Activated T-cell treated with anti-CD3 and anti-CD28 coated beads, Interleukin-2, amount 50 U/mL, for 72 hours (primary cell): ENCODE measurements at places on chromosomes 6 and 20. TPM values are rescaled to one million over a fixed set of nuclear protein-coding genes. Genes with fewer than 3 reads are reported as not detected.

GRCh38 chr20:50317609-50318008 lies 127.0 kb downstream of the CEBPB start:
- H3K27me3 ChIP-seq, result peaks cover 51% of the 10 kb centered on the region
- DNase-seq, result no peak
- no peaks in the 10 kb centered on the region for H3K36me3 ChIP-seq

DNA sequence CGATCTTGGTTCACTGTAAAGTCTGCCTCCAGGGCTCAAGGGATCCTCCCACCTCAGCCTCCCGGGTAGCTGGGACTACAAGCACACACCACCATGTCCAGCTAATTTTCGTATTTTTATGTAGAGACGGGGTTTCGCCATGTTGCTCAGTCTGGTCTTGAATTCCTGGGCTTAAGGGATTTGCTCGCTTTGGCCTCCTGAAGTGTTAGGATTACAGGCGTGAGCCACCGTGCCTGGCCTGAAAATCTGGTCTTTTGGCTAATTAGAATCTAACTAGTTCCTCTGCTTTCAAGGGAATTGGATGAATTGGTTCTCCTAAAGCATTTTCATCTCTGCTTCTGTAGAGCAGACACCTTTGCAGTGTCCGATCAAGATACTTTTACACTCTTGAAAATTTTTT lies 51.3 kb downstream of the NCOA3 start:
- no peak overlapping the region for H3K4me3 ChIP-seq
- H3K36me3 ChIP-seq, result peaks cover 15% of the 10 kb centered on the region
- DNase-seq, result no peak
- no peaks in the 10 kb centered on the region for H3K27me3 ChIP-seq
- no peak overlapping the region for H3K27ac ChIP-seq

DNA sequence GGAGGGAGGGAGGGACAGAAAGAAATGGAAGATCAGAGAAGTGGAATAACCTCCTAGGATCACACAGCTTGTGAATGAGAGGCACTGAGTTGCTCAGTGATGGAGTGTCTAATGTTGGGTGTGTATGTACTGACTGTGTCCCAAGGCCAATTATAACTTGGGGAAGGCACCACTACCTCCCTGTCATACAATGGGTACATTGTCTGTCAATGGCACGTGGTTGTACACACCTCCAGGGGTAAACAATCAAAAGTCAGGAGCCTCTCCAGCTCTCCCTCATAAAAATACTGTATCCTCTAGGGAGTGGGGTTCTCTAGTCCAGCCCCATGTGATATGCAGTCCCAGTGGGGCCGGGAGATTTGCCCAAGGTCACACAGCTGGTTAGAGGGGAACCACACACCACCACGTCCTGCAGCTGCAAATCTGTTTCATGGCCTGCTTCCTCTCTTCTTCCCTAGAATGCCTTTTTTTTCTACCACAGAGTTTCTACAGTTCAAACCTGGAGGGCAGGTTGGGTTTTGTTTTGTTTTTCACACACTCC lies 112.5 kb downstream of the SNX5 start:
- H3K4me1 ChIP-seq, result peaks cover 16% of the 10 kb centered on the region
- H3K36me3 ChIP-seq, result no peaks in the 10 kb centered on the region
- no peak for DNase-seq
- no peak overlapping the region for H3K4me3 ChIP-seq
- H3K27me3 ChIP-seq, result peaks cover 10% of the 10 kb centered on the region

DNA sequence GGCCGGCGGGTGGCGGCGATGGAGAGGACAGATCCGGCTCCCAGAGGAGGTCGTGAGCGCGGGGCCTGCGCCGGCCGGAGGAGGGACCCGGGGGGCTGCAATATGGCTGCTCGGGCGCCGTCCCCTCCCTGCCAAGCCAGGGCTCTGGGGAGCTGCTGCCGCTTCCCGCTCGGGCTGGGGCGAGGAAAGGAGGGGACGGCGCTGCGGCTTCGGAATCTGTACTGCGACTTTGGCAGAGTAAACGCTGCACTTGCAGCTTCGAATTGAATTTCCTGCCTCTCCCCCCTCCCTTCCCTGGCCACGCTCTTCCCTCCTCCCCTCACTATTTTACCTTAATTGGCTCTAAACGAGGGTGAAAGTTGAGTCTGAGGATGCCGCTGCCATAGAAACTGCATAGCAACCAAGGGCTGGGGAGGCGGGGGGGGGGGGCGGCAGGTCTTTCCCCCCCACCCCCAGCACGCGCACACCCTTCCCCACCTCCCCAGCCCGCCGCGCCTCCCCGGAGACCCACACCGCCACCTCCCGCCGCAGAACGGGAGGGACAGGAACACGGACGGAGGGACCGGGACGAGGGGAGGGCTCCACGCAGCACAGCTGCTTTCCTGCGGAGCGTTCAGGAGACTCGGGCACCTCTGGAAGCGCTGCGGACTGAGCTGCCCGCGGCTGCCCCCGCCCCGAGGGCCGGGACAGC lies 93.9 kb downstream of the RNASET2 start:
- DNase-seq, result peak; percentile 19
- H3K27ac ChIP-seq, result no peak overlapping the region
- peaks cover 24% of the 10 kb centered on the region for H3K27me3 ChIP-seq
- H3K36me3 ChIP-seq, result no peaks in the 10 kb centered on the region

DNA sequence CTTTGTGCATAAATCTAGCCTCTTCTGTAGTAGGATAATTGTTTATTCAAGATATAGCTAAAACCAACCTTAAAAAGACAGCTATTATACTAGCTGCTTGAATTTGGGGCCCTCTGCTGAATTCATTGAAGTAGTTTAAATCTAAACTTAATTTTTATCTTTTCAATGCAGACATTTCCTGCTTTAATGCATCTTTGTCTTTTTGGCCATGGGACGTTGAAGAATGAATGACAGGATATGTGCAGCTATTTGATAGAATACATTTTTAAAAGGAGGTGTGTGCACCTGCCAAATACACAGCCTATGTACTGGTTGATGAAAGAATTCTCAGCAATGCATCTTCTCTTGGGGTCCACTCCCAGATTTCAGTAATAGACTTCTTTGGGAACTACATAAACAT lies 524.9 kb downstream of the PHF3 start:
- H3K27ac ChIP-seq, result no peak overlapping the region
- H3K4me1 ChIP-seq, result no peaks in the 10 kb centered on the region
- H3K27me3 ChIP-seq, result no peaks in the 10 kb centered on the region

DNA sequence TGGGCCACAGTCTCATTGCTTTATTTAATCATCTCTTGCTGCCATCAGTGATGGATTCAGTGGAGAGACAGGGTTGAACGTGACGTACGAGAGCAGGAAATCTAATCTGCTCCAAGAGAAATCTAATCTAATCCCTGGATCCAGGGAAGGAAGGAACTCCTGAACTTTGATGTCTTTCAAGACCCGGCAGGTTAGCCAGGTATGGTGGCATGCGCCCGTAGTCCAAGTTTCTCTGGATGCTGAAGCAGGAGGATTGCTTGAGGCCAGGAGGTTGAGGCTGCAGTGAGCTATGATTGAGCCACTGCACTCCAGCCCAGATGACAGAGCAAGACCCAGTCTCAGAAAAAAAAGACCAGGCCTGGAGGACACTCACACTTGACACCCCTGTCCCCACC lies 11.4 kb upstream of the PGC start:
- DNase-seq, result no peak
- peaks cover 7% of the 10 kb centered on the region for H3K27me3 ChIP-seq
- no peaks in the 10 kb centered on the region for H3K4me1 ChIP-seq
- no peaks in the 10 kb centered on the region for H3K36me3 ChIP-seq
- H3K27ac ChIP-seq, result no peak overlapping the region

DNA sequence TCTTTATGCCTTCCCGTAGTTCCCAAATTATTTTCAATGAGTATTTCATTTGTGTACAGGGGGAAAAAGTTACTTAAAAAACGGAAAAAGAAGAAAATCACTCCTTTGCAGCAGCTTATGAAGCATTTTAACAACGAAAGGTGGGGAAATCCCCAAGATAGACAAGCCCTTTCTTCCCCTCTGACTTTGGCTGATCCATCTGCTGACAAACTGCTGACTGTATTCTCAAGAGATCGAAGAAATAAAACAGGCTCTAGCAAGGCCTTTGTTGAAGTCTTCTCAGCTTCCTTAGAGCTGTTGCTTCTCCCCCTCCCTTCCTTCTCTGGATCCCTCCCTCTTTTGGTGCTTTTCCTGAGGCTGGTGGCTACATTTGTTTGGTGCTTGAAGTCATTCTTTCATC lies 325.2 kb downstream of the NRN1 start:
- no peak for DNase-seq
- peaks cover 25% of the 10 kb centered on the region for H3K4me1 ChIP-seq
- peaks cover 3% of the 10 kb centered on the region for H3K36me3 ChIP-seq
- H3K27ac ChIP-seq, result no peak overlapping the region
- H3K27me3 ChIP-seq, result no peaks in the 10 kb centered on the region
- H3K4me3 ChIP-seq, result no peak overlapping the region

DNA sequence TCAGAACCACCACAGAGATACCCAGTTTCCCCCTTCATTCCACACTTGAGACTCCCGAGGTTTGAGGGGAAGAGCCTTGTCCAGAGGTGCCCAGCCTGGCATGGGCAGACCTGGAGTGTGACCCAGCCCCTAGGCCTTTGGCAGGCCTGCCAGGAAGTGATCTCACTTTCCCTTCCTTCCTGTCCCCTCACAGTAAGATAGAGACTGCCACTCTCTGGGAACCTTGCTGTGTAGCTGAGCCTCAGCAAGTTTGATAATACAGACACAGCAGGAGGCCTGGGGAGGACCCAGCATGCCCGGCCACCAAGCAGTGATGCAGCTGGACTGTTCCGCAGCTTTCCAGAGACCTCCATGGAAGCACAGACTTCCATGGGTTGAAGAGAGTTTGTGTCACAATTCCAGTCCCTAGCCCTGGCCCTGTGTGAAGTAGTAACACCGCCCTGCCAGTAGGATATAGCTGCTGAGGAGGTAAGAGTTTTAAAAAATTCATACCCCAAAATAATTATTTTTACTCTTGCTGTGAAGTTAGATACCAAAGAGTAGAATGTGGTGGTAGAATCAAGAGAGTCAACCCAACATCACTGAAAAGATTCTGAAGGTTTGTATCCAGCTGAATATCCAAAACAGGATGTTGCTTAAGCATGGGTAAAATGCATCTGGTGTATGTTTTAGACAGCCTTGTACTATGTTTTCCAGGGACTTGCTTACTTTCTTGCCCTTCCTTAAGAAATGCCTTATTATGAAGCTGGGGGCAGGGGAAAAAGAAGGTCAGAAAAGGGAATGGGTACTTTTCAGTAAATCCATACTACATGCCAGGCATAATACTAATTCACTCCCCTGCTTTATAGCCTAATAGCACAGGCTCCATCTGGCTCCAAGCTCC lies 16.3 kb downstream of the PKIG start:
- no peaks in the 10 kb centered on the region for H3K27me3 ChIP-seq
- H3K36me3 ChIP-seq, result no peaks in the 10 kb centered on the region
- DNase-seq, result no peak
- peak overlapping the region; percentile 73 for H3K4me3 ChIP-seq

- DNase-seq, result no peak
- H3K4me3 ChIP-seq, result no peak overlapping the region
- no peak overlapping the region for H3K27ac ChIP-seq
- H3K4me1 ChIP-seq, result no peaks in the 10 kb centered on the region
- peaks cover 13% of the 10 kb centered on the region for H3K27me3 ChIP-seq
- no peaks in the 10 kb centered on the region for H3K36me3 ChIP-seq
Observed at GRCh38 chr20:8095648-8096572, 36.2 kb upstream of the PLCB1 start.

DNA sequence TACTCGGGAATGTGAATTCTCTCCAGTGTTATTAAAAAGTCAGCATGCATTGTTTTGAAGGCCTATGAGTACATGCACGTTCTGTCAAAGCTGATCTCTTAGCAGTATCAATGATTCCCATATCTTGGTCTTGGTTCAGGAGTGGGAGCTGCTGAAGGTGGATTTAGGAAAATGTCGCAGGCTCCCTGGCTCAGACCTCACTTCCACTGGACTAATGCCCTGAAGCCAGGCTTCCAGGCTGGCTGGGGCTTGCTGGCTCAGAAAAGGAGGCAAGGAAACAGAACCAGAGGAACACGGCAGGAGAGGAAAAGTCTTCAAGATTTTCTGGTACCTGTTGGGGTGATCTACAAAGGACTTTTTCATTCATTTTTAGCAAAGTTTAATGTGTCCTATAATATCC lies 81.6 kb downstream of the OLIG3 start:
- H3K27me3 ChIP-seq, result peaks cover 9% of the 10 kb centered on the region
- peaks cover 20% of the 10 kb centered on the region for H3K4me1 ChIP-seq
- no peak overlapping the region for H3K27ac ChIP-seq
- no peak for DNase-seq
- peaks cover 5% of the 10 kb centered on the region for H3K36me3 ChIP-seq

- H3K27ac ChIP-seq, result no peak overlapping the region
- peaks cover 14% of the 10 kb centered on the region for H3K27me3 ChIP-seq
- no peak for DNase-seq
- H3K4me3 ChIP-seq, result no peak overlapping the region
- H3K4me1 ChIP-seq, result peaks cover 61% of the 10 kb centered on the region
Observed at GRCh38 chr6:14621518-14621917, 503.9 kb downstream of the CD83 start.

- H3K4me3 ChIP-seq, result no peak overlapping the region
- H3K27me3 ChIP-seq, result no peaks in the 10 kb centered on the region
- DNase-seq, result no peak
- no peaks in the 10 kb centered on the region for H3K4me1 ChIP-seq
- no peaks in the 10 kb centered on the region for H3K36me3 ChIP-seq
Observed at GRCh38 chr20:10774357-10774943, 100.7 kb upstream of the JAG1 start.

GRCh38 chr6:42403831-42404230 lies 47.9 kb downstream of the TRERF1 start:
- peak overlapping the region; percentile 81 for H3K4me3 ChIP-seq
- peaks cover 76% of the 10 kb centered on the region for H3K4me1 ChIP-seq
- no peak for DNase-seq
- no peaks in the 10 kb centered on the region for H3K36me3 ChIP-seq

- no peak overlapping the region for H3K27ac ChIP-seq
- no peaks in the 10 kb centered on the region for H3K27me3 ChIP-seq
- no peaks in the 10 kb centered on the region for H3K36me3 ChIP-seq
Observed at GRCh38 chr6:69086689-69087088, 451.6 kb downstream of the ADGRB3 start.

ETV7 gene
- 7.4 TPM for total RNA-seq

CFB gene
- total RNA-seq, result 3.5 TPM

HLA-DQB1 gene
- 2.5 TPM for total RNA-seq

RAB5IF gene
- 88.3 TPM for total RNA-seq

MYBL2 gene
- total RNA-seq, result 76.9 TPM

AGER gene
- total RNA-seq, result 39.0 TPM

MMP24 gene
- not detected for total RNA-seq

GPR31 gene
- not detected for total RNA-seq

HCK gene
- 0.50 TPM for total RNA-seq

MCM8 gene
- 53.9 TPM for total RNA-seq
